ENCODE measurements at places on chromosomes 5 and 9.

DNA sequence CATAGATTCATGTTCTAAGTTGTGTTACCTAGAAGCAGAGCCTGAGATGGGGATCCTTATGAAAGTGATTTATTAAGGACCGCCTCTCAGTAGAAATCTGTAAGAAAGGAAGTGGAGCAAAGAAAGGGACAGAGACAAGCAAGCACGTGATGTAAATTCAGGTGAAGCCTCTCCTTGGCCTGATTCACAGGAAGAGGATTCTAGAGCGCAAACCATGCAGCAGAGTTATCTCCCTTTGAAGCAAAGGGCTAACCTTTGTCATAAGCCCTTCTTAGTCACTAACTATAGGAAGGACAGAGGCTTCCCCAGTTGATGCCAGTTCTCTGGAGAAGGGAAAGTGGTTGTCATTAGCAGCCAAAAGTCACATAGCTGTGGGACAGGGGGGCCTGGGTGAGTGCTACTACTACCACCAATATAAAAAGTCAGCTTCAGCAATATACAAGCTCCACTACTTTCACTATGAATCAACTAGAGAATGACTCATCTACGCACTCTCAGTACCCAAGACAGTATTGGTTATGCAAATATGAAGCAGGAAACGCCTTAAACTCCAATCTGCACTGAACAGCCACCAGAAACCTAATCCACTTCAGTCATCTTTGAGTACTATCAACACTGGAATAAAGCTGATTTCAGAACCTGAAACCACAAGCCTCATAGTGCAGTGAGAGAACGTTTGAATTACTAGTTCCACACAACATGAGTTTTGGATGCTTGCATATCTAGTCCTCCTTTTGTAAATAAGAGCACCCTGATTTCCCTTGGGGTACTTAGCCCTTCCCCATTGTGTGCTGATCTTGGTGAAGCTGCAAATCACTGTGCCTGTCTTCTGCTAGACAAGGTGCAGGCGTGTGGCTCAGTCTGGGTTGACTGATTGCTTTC, 162.7 kb downstream of the ZNF608 start:
- no peak for DNase-seq

GRCh38 chr9:33517373-33517772, 6.7 kb upstream of the ANKRD18B start:
- no peak for DNase-seq

- DNase-seq, result no peak
These were observed 274.1 kb downstream of the DENND1A start for GRCh38 chr9:123655681-123656423.

GRCh38 chr5:72108202-72109061, 1.2 kb downstream of the MAP1B start:
- no peak for DNase-seq

DNA sequence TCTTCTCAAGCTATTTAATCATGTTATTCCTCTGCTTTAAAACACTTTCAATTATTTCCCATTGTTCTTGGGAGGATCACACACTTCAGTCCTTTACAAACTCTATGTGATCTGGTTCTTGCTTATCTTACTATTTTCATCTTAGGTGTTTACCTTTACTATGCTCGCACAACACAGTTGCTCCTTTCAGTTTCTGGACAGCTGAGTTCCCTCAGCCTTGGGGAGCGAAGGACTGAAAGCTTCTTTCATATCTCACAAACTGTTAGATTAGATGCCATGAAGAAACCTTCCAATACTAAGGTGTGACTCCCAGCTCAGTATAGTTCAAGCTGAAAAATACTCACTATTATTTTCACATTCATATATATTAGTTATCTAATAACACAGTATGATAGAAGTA, 117.9 kb downstream of the CDC42SE2 start:
- DNase-seq, result no peak

- DNase-seq, result no peak
These were observed 426.7 kb upstream of the ITGA1 start for GRCh38 chr5:52360985-52361384.

DNA sequence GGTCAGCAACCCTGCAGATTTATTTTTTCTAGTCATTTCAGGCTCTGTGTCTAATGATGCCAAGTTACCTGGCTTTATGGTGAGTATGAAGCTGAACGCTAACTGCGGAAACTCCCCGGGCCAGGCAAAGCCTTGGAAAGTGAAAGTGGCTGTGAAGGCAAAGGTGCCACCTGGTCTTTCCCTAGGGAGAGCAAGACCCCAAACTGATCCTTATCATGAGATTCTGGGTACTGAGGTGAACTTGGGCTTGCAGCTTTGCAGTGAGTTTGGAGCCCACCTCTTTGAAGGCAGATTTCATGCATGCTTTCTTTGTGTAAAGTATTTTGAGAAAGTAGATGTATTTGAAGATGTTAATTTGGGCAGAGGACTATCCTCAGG, 63.3 kb downstream of the CARTPT start:
- no peak for DNase-seq

GRCh38 chr5:40410231-40410861, 269.4 kb upstream of the PTGER4 start:
- DNase-seq, result no peak

DNA sequence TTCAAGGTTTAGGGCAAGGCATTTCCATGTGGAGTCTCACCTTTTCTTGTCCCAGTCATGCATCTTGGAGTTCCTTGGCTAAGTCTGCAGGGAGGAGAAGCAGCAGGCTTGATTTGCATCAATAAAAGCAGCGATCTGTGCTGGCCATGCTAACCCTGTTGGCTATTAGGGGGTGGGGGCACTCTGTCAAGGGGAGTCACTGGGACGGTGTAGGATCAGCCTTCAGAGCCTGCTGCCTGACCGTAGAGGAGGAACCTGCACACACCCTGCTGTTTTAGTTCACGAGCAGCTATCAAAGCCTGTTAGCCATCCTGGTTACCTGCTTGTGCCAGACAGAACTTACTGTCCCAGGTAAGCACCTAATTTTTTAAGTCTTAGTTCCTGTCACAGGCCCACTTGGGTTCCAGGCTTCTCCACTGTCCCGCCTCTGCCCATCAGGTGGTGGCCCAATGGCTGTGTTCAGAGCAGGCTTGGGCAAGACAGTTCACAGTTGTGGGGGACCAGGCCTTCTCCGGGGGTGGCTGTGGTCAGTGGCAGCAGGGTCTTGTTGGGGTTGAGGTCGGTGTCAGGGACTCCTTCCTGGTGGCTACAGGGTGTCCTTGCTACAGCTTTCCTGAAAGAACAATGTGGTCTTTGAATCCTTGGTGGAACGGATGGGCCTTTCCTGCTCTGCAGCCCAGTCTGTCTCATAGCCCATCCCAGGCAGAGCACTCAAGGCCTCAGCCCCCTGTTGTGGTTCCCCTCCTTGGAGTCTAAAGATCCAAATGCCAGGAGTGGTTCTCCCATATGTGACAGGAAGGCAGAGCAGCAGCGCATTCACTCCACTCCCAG, 43.7 kb downstream of the SECISBP2 start:
- DNase-seq, result no peak

DNA sequence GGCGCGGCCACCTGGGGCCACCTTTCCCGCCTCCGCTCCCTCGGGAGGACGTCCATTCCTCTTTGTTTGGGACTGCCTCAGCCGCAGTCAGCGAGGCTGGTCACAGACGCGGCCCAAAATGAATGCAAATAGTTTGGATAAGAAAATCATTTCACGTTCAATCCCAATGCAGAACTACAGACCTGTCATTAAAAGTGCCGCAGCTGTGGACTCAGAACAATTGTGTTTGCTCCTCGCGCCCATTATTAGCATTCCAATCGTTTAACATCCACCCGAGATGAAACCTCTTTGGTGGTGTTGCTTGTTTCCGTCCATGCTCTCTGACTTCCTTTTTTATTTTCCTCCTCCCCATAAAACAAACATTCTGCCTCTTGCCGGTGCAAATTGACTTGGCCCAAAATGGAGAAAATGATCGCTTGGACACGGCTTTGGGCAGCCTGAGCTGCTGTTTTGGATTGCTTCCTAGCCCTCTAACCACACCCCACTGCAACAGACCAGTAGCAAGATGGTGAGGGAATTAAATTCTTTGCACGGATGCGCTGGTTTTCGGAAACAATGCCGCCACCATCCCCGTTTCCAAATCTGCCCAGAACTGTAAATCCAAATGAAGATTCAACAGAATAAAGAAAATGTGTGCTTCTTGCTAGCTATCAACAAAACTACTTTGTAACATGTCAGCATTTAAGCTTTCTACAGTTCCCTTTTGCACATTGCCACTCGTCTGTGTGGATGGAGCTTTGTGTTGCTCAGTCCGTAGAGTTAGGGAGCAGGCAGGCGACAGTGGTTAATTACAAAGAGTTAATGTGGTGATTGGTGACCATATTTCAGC, 784 bp downstream of the NLN start:
- no peak for DNase-seq

- no peak for DNase-seq
These were observed 155.6 kb upstream of the ZNF618 start for GRCh38 chr9:113720495-113720894.

DNA sequence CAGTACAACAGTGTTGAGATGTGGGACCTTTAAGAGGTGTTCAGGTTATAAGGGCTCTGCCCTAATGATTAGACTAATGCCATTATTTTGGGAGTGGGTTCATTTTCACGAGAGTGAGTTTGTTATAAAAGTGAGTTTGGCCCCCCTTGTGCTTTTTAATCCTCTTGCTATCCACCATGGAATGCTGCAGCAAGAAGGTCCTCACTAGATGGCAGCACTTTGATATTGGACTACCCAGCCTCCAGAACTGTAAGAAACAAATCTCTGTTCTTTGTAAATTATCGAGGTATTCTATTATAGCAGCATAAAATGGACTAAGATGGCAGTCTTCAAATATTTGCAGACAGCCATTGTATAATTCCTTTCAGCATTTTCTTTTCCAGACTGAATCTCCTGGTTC, 212.4 kb downstream of the LRRC70 start:
- no peak for DNase-seq

- no peak for DNase-seq
These were observed 754 bp downstream of the GFPT2 start for GRCh38 chr5:180352116-180353047.

- no peak for DNase-seq
These were observed 92.6 kb downstream of the C9orf152 start for GRCh38 chr9:110115341-110115820.

GRCh38 chr9:122186777-122187470, 27.2 kb downstream of the MORN5 start:
- no peak for DNase-seq

GRCh38 chr5:160616712-160617497, 195.2 kb downstream of the PTTG1 start:
- no peak for DNase-seq

GRCh38 chr5:112143690-112144089, 275.4 kb downstream of the EPB41L4A start:
- no peak for DNase-seq

GRCh38 chr5:887947-888637, 4.5 kb downstream of the BRD9 start:
- DNase-seq, result no peak

DNA sequence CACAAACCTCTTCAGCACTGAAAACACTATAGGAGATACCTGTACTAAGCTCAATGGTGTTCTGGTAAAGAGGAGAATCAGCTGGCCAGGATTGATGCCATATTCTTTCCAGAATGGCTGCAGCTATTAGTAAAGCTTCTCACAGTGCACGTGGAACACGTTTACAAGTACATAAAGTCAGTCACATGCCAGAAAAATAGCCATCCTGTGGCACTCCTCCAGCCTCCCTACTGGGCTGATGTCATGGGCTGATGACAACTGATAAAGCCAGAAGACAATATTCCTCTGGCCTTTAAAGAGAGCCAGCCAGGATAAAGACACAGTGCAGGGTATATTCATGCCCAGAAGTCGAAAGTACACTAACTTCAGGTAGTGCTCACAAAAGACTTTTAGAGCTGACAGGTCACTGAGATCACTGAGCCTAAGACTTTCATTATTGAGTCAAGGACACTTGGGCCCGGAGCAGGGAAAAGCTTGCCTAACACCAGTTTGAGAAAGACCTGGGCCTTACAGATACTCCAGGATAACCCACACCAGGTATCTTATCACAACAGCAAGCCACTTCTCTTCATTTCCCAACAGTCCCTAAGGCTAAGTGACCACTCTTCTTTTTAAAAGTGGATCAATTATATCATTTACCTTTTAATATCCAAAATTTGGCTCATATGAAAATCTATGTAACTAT, 29.4 kb downstream of the ABITRAM start:
- no peak for DNase-seq

DNA sequence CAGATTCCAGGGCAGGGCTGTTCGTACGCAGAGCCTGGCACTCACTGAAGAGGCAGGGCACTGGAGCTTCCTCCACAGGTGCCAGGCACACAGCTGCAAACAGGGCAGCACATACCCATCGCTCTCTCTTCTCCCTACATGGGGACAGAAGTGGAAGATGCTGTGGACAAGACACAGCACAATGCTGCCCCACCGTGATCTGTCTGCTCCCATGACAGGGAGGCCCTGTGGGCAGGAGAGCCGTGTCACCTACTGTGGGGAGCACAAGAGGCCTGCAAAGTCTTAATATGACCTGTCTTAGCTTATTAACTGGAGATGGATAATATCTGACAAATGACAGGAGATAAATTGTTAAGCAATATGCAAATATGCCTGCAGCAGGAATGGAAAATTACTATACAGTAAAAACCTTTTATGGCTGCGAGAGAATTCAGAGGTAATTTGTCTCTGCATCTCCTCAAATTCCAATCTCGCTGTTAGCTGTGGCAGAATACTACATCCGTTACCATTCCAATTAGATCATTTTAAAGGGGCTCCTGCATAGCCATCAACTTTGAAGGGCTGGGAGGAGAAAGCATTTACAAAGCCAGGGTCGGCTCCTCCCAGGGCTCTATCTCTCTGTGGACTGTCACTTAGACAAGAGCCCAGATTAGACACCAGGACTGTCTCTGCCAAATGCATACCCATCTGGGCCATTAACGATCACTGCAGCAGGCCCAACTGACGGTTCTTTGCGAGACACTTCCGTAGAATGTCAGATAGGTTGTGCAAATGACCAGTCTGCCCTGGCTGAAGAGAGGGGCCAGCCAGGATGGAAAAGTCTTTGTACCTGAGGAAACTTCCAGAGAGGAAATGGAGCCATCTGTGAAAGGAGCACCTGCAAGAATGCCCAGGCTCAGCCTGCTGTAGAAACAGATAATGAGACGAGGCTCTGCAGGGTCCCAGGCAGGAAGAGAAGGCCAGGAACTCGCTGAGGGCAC, 90.7 kb upstream of the FSTL4 start:
- no peak for DNase-seq

GRCh38 chr9:137482094-137482781, 23.1 kb upstream of the NSMF start:
- no peak for DNase-seq

GRCh38 chr9:134325813-134326723, at the start of gene RXRA:
Gene RXRA, plus strand, starts transcription at chr9:134326455. Its CDS starts 177 bp downstream, at chr9:134326632.
- DNase-seq, result peak; percentile 54

DNA sequence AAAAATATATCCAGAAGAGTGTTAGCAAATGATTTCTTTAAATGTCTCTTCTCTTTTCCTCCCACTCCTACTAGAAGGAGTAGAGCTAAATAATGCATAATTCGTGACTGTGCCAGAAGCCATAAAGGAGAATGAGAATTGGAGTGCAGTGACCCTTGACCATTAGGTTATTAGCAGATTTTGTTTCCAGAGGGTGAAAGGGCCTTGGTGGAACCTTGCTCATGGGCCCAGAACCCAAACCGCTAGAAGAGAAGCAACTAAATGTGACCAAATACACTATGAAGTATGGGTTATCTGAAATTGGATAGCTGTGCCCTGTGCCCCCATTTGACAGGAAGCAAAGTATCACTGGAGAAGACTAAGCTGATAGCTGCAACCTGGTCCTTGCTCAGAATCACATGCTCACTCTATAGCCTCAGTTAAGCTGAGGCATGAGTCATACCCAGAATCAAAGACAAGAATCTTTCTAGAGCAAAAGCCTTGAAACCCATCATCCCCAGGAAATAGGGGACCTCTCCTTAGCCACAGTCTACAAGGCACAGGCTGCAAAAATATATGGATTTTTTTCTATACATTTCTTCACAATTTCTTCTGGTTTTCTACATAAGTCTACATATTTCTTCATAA, 36.3 kb downstream of the CAPSL start:
- DNase-seq, result no peak
